NCI-H187 treated with DMSO at 0.1 percent for 48 hours (cell line): ENCODE measurements at places on chromosomes 2 and 18.

DNA sequence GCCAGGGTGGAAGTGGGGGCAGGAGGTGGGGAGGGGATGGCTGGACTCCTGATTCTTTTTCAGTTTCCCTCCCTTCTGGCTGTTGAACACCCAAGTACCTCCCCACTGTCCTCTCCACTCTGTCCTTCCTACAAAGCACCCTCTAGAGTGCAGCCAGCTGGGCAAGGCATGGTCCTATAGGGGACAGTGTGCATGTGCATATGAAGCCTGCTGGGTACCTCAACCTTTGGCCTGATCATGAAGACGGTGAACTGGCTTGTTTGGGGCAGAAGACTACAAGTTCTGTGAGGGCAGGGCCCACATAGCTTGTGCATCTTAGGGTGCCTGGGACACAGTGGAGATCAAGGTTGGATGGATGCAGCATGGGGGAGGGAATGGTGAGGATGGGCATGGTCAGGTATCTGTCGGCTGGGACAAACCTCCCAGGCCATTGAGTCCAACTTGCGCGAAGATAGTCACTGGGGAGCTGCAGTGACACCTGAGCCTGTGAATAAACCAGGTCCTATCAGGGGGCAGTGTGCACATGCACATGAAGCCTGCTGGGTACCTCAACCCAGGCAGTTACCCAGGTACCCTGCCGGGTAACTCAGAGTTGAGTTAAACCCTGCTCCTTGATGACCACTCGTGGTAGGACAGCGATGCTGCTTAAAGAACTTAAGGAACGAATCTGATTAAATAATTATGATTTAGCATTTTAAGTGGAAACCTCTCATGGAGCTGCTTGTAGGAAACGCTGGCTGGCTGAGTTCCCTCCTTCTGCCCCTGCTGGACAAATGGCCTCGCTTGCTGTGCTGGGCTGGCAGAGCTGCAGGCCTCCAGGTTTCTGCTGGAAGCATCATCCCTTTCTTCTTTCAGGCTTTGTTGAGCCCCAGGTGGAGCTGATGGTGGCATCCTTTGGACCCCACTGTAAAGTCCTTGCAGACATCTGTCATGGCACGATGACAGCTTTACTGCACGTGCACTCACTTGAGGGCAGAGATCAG lies 84.0 kb downstream of the POLR1A start:
- no peak for DNase-seq

GRCh38 chr2:145623136-145623535 lies 1103.2 kb upstream of the ZEB2 start:
- DNase-seq: no peak

DNA sequence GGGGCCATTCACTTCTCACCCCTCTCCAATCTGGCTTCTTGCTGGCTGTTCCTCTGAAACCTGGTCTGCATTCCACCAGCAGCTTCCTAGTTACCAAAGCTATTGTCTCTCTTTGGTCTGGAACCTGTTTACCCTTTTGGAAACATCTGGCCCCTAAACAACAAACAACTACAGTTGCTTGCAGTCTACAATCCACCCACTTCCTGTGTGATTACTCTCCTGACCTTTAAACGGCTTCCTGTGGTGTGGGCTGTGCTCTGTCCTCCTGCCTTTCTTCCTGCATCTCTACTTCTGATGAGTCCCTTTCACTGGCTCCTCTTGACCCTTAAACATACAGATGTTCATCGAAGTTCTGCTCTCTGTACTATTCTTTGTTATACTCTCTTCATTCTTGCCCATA lies 303.8 kb downstream of the TDRD15 start:
- no peak for DNase-seq

GRCh38 chr2:40120026-40120425 lies 331.9 kb downstream of the SLC8A1 start:
- DNase-seq: no peak

DNA sequence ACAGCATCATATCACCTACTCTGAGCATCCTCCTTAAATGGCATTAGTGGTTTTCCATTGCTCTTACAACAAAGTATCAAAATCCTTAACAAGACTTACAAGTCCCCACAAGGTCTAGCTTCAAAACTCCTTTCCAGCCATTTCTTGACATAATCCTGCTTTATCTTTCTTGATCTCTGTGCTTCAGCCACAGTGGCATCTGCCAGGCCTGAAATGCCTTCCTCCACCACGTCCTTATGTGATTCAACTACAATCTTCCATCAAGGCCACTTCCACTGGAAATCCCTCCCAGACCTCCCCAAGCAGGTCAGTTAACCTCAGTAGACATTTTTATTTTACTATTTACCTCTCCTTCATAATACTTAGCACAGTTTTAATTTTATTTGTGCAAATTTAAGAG lies 83.8 kb upstream of the CCDC150 start:
- no peak for DNase-seq

GRCh38 chr2:237865623-237866041 lies 6.2 kb downstream of the RAMP1 start:
- DNase-seq: no peak

- no peak for DNase-seq
These were observed 92.5 kb downstream of the SP3 start for GRCh38 chr2:173872714-173873113.

DNA sequence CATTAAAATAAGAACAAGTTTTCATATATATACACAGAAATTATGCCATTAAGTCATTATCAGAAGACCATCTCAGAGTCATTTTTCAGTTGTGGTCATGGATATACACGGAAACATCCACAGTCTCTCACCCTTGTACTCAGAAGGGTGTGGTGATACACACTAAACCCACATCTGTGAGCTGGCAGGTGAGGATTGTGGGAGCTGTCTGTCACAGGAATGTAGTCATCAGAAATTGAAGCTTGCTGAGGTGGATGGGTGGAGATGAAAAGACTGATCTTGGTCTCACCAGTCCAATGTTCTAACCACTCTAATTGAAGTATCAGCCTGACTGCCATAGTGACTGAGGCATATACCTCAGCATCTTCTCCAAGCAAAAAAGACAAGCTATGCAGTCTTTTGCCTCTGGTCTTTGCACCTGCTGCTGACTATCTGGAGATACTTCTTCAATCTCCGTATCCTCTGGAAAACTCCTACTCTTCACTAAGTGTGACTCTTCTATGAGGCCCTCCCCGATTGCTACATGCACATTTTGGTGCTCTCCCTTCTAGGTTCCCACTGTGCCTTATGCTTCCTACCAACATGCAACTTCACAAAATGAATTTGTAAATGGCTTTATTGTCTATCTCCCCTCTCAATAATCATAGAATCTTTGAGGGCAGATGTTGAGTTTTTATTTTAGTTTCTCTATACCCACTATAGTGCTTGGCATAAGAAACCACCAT lies 232.8 kb downstream of the DYM start:
- no peak for DNase-seq

- DNase-seq: no peak
These were observed 194.5 kb downstream of the DNER start for GRCh38 chr2:229519655-229520430.

DNA sequence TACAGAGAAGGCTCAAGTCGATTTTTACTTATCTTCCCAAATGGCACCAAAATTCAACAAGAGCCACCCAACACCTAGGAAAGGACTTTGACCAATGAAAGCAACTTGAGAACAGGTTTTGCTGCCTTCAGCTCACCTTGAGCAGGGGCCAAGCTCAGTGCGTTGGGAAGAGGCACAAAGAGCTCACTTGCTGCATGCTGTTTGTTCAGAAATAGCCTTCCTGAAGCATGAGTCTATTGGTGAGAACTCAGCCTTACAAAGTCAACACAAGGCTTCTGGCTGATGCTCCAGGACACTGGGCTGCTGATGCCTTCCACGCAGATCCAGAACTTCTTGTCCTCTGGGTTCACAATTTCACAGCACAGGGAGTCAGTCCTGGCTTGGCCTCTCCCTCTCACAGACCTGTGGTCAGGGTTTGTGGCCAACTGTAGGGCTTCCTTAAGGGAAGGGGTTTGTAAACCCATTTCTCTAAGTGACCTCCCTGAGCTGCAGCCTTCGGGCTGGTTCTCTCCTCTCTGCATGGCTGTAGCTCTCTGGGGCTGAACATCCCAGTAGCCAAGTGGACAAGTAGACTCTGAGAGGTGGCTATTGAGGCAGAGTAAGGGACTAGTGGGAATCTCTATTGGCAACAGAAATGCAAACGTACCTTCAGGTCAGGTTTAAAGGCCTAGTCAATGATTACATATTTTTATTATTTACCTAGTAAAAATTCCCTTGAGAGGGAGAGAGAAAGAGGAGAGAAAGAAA lies 124.7 kb upstream of the GATA6 start:
- DNase-seq: no peak

GRCh38 chr2:222295368-222296062 lies 3.3 kb downstream of the PAX3 start:
- no peak for DNase-seq

GRCh38 chr2:64470766-64471295 lies 16.9 kb downstream of the LGALSL start:
- no peak for DNase-seq

GRCh38 chr2:216274194-216274840 lies 98.0 kb downstream of the MARCHF4 start:
- no peak for DNase-seq

GRCh38 chr2:203623096-203623495 lies 83.3 kb upstream of the CD28 start:
- DNase-seq: no peak

DNA sequence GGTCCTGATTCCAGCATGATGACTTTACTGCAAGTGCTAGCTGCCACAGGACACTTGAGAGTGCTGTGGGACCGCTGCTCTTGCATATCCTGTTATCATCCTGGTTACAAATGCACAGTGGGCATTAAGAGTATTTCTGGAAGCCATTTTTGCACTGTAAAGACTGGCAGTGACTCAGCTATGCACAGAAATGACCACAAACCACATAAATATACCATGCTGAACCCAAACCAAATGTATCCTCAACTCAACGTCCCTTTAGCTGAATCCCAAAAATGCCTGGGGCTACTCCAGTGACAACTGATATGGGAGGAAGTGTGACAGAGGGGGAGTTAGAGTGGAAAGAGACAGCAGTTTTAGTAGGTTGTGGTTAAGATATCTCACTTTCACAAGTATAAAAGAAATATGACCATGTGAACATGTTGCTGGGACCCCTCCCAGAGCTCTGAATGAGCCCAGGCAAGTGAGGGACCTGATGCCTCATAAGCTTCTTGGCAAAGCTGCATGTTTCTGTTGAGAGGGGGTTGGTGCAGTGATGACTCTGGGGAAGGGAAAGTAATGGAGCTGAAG lies 37.3 kb downstream of the RHBDD1 start:
- DNase-seq: no peak

- DNase-seq: no peak
These were observed 50.0 kb upstream of the STON1 start for GRCh38 chr2:48479915-48480314.

GRCh38 chr2:80169811-80170594 lies 134.5 kb downstream of the LRRTM1 start:
- no peak for DNase-seq

DNA sequence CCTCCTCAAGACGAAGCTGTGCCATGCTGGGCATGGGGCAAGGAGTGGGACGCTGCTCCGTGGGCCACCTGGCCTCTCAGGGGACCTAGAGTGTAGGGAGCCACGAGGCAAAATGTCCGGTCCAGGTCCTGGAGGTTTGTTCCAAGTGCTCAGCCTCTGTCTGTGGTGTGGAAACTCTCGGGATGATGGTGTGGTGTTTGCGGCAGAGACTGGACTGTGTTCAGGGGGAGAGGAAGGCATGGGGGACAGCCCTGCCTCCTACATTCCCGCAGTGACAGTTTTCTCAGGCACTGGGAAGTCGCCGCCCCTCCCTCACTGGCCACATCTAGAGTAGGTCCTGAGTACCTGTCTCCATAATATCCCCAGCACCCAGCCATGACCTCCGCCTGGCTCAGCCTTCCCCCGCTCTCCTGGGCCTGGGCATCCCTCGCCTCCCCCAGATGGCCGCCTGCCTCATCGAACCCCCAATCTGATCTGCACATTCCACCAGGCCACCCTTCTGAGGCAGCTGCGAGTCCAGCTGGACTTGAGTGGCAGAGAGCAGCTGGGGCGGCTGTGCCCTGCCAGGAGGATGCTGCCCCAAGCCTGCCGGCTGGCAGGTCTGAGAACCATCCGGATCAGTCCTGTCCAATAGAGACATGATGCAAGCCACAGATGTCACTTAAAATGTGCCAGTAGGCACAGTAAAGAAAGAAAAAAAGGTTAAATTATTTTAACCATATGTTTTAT lies 6.2 kb downstream of the KCNIP3 start:
- no peak for DNase-seq

- no peak for DNase-seq
These were observed 285.4 kb downstream of the BCL11A start for GRCh38 chr2:60268032-60268431.

DNA sequence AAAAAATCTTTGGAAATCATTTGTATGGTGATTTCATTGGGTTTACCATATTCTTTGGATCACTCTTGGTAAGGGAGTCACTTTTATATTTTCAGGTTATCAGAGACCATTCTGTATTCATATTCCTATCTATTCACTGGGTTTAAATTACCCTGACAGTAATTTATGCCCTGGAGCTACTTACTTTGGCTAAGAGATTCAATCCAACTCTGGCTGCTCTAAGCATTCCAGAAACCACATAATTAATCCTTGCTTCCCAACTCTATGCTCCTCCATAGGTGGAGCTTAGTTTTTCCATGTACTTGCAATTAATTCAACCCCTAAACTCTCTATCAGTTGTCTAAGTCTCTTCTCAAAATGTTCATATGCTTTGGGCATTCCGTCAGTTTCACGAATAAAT lies 336.3 kb downstream of the AGPS start:
- no peak for DNase-seq

- DNase-seq: no peak
These were observed 86.8 kb downstream of the PRPF40A start for GRCh38 chr2:152630466-152630865.
